ENCODE measurements at places on chromosomes 16 and 17.

DNA sequence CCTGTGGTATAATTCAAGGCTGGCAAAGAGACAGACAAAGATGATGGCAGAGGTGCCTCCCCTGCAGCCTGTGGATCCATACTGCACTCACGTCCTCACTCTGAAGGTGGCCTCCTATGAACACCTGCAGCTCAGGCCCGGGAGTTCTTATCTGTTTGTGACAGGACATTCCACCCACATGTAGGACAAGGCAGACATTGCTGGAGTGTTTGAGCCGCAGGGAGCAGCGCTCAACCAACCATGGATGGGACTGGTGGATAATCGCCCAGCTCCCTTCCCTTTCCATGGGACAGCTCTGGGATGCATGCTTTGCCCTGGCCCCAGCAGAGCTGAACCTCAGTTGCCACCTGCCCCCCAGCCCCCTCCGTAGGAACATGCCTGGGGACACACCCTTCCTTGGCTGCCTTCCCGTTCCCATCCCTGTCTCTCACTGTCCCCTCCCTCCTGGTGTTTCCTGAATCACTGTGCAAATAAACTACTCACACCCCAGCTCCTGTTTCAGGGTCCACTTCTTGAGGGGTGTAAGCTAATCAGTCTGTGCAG lies 22.2 kb downstream of the ITPRIPL2 start:
- DNase-seq = no peak

DNA sequence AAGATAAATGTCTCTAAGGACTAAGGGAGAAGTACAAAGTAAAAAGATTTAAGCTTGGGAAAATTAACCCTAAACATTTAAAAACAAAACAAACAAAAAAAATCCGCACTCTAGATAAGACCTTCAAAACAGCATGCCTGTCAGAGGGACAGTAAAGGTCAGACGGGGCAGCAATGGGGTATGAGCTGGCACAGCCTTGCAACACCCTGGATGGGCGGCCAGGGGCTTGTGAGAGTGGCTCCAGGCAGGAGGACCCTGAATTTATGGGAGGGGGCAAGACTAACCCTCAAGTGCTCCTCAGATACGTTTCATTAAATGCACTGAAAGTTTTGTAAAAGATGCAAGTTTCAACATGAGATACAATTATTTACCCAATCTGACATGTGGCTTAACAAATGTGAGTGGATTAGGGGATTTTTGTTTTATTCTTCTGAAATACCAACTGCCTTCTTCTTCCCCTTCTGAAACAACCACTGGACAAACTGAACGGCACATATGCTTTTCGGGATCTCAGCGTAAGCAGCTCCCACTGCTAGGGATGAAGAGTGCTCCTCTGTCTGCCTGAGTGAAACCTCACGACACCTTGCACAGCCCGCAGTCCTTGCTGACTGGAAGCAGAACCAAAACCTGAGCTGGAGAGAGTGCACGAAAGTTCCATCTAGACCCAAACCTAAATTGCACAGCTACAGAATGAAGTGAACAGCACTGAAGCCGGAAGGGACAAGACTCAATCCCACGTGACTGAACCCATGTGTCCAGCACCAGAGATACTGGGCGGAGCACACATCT lies 128.4 kb downstream of the ANKRD11 start:
- DNase-seq = peak; percentile 83

DNA sequence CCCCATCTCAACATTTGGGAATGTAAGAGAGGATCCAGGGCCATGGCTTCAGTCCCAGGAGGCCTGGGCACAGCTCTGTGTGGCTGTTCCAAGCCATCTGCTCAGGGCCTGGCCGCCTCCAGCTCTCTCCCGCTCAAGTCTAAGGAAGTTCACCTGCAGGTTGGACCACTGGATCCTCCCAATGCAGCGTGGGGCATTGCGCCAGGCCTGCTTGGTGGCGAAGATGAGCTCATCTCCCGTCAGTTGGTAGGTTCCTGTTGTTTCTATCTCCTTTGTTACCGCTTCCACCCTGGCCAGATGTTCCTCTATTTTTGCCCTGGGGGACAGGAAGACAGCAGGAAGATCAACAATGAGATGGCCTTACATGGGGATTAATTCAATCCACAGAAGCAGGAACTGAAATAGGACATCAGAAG lies 17.5 kb downstream of the NOS2 start:
- DNase-seq = peak; percentile 53

- no peak for DNase-seq
Observed at GRCh38 chr17:77101521-77102410, 39.0 kb upstream of the SEC14L1 start.
